Posterior vena cava (tissue), 2 donors: ENCODE measurements at places on chromosomes 2 and 18.
A peak's percentile ranks its signal among the peaks of the same experiment; 100 is the strongest.

GRCh38 chr2:105338020-105338385 is 663 bp downstream of the C2orf49 start:
- no peak for DNase-seq

- no peak for DNase-seq
Measured at GRCh38 chr2:66275984-66276383, 158.9 kb upstream of the MEIS1 start.

GRCh38 chr2:128473175-128474035 is 154.7 kb upstream of the HS6ST1 start:
- DNase-seq: no peak

DNA sequence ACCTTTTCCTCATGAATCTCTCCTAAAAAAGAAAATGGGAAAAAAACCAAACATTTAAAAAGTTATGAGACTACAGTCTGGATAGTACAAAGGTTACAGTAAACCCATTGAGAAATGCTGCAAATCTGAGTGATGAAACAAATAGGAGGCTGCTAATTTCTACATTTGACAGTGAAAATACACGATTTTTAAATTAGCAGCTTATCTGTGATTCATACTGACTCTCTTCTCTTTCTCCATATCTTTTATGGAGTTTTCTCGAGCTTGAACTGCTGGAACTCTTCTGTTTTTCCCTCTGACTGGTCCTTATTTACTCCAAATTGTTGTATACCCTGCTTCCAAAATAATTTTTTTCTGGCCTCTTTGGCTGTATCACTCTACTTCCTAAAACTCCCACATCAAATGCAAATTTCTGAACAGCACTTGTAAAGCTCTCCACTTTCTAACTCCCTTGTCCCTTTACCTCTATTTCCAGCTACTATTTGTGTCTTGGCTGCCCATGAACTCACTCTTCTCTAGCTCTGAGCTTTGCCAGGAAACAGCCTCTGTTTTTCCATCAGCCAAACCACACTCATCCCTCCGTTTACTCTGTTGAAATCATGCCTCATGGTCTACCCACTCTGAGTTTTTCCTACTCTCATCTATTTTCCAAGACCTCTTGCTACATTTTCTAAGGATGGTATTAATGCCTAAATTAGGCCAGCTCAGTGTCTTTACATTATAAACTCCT is 73.7 kb downstream of the RBMS1 start:
- DNase-seq: no peak

GRCh38 chr2:27251766-27252165 is 11.1 kb downstream of the SLC30A3 start:
- peak; percentile 50 for DNase-seq

GRCh38 chr2:140481136-140481535 is 1649.7 kb downstream of the LRP1B start:
- DNase-seq: no peak

DNA sequence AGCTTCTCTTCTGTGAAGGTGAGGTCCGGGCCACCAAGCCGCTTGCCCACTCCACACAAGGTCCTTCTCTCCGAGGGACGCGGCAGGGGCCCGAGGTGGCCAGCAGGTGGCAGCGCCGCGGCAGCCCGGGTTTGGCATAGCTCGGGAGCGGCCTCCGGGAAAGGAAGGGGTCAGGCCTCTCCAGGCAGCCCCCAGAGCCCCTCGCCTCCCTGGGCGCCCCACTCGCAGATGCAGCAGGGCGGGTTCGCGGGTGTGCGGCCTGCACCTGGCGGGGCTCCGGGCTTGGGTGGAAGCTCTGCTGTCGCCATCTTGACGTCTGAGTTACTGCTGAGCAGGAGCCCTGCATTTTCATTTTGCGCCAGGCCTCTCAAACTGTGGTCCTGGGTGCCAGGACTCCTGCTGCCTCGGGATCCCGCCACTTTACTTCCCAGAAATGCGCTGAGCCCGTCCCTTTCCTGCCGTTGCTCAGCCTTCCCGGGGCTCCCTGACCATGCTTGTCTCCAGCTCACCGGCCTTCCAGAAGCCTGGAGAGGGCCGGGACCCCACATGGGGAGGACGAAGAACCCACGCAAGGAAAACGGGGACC is 18.6 kb upstream of the NCL start:
- DNase-seq: peak; percentile 94

GRCh38 chr2:236078297-236079255 is 89.6 kb downstream of the GBX2 start:
- peak; percentile 68 for DNase-seq

- DNase-seq: no peak
Measured at GRCh38 chr2:137117385-137117784, 352.0 kb downstream of the THSD7B start.

DNA sequence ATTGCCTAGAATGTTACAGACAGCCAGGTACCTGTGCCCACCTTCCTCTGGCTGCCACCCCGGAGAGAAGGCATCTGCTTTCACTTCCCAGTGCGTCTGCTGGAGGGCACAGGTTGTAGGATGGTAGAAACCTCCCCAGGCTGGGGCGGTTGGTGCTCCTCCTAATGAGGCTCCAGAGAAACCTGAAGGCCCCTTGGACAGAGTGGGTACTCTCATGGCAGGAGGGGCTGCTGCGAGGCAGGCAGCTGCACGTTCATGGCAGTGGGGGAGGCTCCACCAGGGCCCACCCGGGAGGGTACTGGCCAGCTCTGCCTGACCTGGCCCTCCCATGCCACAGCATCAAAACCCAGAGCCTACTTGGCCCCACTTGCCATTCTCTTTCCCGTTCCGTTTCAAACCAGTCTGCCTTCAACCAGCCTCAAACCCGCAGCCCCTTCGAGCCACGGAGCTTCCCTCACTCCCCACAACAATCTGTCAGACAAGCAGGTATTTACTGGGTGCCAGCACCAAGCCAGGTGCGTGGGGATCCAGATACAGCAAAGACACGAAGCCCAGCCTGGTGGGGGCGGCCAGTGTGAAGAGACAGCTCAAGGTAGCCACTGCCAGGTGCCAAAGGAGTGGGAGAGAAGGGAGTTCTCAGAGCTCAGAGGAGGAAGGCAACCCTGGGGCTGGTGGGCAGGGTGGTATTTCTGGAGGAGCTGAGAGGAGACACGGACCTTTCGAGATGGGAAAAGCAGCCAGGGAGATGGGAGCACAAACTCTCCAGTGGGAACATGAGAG is 229.6 kb downstream of the LOXHD1 start:
- peak; percentile 62 for DNase-seq

DNA sequence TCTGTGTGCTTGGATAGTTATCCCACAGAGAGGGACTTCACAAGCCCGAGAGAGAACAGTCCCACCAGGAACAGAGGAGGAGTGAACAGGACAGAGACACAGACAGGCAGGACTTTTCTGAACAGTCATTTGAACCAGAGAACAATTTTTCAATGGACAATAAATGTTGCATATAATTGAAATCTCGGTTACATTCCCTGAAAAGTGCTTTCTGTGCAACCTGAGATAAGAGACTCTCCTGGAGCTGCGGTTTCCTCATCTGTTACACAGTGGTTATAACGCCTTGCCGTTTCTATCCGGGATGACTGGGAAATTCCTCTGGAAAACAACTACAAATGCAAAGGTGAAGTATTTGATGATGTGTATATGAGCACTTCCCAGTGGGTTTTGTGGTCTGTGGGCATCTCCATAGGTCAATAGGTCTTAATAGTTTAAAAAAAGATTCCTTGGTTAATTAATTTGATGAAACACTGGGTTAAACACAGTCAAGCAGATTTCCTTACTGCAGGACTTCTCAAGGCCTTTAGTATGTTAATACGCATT is 87.2 kb upstream of the HPCAL1 start:
- no peak for DNase-seq

DNA sequence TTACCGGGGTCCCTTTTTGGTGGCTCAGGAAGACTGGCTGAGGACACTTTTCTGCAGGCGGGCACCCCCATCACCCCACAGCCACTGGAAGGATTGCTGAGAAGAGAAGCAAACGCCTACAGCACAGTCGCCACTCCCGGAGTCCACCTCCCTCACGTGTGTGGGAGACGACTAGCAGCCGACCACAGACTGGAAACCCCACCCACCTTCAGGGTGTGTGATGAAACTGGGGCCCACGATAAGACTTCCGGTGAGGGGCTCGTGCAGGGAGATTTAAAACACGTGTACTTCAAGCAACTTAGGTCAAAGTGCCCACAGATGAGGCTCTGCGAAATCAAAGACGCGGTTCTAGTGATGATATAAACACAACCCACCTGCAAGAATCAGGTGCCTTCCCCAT is 26.3 kb downstream of the MBP start:
- peak; percentile 80 for DNase-seq

- DNase-seq: no peak
Measured at GRCh38 chr18:61459896-61460648, 126.8 kb downstream of the CDH20 start.

DNA sequence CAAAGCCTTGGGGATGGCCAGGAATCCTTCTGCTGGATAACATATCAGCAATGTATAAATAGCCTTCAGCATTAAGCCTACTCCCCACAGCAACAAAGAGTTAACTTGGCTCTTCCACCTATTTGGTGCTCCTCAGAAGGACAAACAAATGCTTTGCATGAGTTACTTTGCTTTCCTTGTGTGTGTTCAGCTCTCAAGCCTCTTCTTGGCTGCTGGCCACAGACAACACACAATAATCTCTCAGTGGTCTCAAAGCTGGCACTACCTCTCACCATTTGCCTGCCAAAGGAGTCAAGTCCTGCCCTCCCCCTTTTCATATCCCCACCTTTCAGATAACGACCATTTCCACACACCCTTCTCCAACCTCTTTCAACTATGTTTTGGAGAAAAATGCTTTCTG is 17.5 kb downstream of the FTCDNL1 start:
- no peak for DNase-seq

DNA sequence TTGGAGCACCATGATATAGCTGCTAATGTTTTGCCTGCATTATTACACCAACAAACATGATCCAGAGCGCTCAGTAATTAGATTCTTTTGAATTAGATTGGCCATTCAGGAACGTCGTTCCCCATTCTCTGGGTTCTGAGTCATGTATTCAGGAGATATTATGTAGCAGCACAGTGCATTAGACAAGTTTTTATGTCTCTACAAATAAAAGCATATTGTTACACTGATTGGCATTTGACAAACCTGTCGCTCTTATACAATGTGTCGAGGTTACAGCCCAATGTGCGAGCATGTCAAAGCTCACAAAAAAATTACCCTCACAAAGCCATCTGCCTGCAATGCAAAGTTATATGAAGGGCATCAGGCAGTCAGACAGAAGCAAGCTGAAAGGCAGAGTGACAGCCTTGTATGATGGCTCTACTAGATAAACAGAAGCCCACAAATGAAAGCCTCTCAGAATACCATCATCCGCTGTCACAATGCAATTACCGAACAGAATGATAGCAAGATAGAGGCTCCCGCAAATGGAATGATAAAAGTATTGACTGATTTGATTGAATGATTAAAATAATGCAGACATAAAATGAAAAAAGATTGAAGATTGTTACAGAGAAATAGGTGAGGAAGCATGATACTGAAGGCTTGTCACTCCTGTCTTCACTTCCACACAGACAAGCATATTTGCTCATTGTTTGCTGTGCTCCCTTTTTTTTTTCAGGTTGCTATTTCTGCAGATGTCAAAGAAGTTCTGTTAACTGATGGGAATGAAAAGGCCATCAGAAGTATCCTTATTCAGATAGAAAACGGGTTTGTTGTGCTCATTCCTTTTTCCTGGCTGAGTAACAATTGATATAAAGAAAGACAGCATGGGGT is 234.6 kb upstream of the SIX3 start:
- DNase-seq: no peak

DNA sequence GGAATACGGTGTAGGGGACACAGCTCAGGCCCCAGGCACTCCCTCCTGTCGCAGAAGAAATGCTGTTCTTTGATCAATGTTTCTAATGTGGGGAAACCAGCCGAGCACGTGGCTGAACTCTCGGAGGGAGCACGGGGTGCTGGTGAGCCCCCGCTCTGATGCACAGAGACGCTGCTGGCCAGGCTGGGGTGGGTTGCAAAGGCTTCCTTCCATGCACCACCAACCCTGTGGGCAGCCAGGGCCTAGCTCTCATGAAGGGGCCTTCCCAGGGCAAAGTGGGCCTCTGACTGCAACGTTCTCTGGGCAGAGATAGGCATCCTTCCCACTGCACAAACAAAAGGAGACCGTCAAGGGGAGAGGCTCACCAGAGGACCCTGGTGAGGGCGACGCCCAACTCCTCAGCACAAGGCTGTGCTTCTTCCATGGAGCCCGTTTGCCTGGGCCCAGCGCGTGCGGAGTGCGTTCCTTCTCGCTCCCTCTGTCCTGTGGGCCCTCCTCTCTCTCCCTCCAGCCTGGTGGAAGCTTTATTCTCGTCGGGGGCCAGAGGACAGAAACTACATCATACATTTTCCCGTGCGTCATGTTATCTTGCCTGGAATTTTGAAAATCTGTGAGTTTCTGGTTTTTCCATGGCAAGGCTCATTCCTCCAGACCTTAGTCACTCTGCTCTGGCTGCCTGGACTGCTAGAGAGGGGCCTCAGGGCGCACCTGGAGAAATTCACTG is 61.1 kb upstream of the SP3 start:
- no peak for DNase-seq

- no peak for DNase-seq
Measured at GRCh38 chr2:80410346-80410745, 105.8 kb upstream of the LRRTM1 start.

GRCh38 chr2:437180-437579 is 149.3 kb upstream of the ALKAL2 start:
- DNase-seq: no peak

DNA sequence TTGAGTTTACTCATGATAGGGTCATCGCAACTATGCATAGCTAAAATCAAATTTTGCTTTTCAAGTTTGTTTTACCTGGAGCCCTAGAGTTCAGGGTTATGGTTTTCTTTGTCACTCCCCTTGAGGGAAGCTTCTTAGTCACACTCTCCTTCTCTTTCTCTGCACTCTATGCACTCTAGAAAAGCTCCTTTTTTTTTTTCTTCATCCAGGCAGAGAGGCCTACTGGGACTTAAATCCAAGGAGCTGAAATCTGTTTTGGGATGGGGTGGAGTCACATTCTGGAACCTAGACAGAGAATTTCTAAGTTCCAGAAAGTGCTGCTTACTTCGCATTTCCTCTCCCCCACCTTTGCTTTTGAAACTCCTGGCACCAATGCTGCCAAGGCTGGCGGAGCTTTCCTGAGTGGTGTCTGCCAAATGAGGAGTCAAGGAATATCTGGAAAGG is 19.1 kb upstream of the IL18R1 start:
- DNase-seq: no peak

- DNase-seq: no peak
Measured at GRCh38 chr2:198441246-198441645, 636.9 kb downstream of the PLCL1 start.

DNA sequence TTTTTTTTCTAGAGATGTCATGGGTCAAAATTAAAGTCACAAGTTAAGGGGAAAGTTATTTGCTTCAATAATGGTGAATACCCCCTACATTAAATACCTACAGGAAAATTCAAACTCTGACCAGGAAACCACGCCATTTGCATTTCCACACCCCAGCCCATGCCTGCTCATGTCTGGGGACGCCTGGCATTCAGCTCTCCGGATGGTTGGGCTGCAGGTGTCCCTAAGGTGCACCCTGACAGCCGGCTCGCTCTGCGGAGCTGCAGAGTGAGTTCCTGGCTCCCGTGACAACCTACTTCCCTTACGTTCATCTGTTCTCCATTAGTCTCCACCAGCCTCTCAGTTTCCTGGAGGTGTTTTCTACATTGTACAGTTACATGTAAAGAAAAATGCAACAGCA is 122.7 kb upstream of the RIOK3 start:
- DNase-seq: no peak
